ENCODE measurements at places on chromosomes 2 and 18. TPM values are rescaled to one million over a fixed set of nuclear protein-coding genes. Genes with fewer than 3 reads are reported as not detected.

- H3K36me3 ChIP-seq, result no peaks in the 10 kb centered on the region
- H3K4me3 ChIP-seq, result no peak overlapping the region
- no peak overlapping the region for H3K27ac ChIP-seq
- no peak for DNase-seq
Observed at GRCh38 chr2:175834477-175834876, 167.6 kb downstream of the LNPK start.

GRCh38 chr2:137021763-137022162 is 256.4 kb downstream of the THSD7B start:
- H3K27me3 ChIP-seq, result peaks cover 8% of the 10 kb centered on the region
- no peak overlapping the region for H3K4me3 ChIP-seq
- no peak overlapping the region for H3K27ac ChIP-seq

DNA sequence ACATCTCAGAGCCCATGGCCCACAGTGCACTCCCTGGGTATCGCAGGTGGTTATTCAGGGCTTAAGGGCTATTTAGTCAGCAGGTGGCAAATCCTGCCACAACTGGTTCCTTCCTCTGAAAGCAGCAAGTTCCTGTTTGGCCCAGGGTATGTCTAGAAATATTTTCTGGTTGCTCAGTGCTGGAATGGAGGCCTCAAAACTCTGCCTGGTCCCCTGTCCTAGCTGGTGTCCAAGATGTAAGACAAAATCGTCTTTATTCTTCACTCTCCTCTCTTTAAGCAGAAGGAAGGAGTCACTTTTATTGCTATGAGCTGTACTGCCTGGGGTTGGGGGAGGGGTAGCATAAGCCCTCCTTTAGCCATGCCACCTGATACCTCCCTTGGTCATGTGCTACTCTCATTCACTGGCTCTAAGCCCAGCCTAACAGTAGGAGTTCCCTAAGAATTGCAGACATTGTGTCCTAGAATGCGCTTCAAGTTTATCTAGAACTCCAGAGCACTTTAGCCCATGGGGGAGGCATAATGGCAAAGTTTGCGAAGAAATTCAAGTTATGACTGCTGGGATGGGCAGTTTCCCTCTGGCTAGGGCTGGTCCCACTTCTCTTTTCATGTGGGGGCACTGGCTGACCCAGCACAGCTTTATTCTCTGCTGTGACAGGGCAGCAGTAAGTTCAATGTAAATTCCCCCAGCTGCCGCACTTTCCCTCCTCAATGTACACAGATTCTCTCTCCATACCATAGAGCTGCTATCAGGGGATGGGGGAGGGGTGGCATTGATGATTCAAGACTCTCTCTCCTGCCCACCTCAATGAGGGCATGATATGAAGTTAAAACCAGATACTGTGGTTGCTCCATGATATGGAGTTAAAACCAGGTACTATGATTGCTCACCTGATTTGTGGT is 27.1 kb upstream of the CWC22 start:
- peaks cover 5% of the 10 kb centered on the region for H3K27me3 ChIP-seq
- DNase-seq, result peak; percentile 11
- peaks cover 18% of the 10 kb centered on the region for H3K4me1 ChIP-seq
- peaks cover 10% of the 10 kb centered on the region for H3K36me3 ChIP-seq
- H3K27ac ChIP-seq, result no peak overlapping the region
- H3K4me3 ChIP-seq, result no peak overlapping the region

- no peak for DNase-seq
- no peaks in the 10 kb centered on the region for H3K27me3 ChIP-seq
- no peak overlapping the region for H3K4me3 ChIP-seq
- H3K4me1 ChIP-seq, result peaks cover 32% of the 10 kb centered on the region
- H3K27ac ChIP-seq, result no peak overlapping the region
- no peaks in the 10 kb centered on the region for H3K36me3 ChIP-seq
Observed at GRCh38 chr2:128399690-128400291, 81.1 kb upstream of the HS6ST1 start.

DNA sequence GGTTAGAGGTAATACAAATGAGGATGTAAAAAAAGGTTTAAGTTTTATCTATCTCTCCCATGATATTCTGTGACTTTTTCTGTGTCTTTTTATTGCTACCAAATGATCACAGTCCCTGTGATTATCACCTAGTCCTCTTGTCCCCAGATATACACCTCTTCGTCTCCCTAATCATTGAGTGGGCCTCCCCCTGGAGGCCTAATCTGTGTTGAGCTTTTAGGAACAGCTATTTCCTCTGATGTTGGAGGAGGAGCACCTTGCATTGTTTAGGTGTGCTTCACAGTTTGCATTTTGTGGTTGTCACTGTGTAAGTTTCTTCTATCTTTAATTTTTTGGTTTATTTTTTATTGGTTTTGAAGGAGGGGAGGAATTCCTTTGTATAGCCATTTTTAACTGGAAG is 33.3 kb downstream of the CCDC85A start:
- peaks cover 87% of the 10 kb centered on the region for H3K4me1 ChIP-seq
- H3K36me3 ChIP-seq, result peaks cover 45% of the 10 kb centered on the region
- H3K27ac ChIP-seq, result peak overlapping the region; percentile 44
- no peaks in the 10 kb centered on the region for H3K27me3 ChIP-seq

- H3K27me3 ChIP-seq, result no peaks in the 10 kb centered on the region
- no peak for DNase-seq
- no peaks in the 10 kb centered on the region for H3K4me1 ChIP-seq
- no peaks in the 10 kb centered on the region for H3K36me3 ChIP-seq
- no peak overlapping the region for H3K27ac ChIP-seq
Observed at GRCh38 chr2:118264232-118264990, 176.1 kb downstream of the INSIG2 start.

DNA sequence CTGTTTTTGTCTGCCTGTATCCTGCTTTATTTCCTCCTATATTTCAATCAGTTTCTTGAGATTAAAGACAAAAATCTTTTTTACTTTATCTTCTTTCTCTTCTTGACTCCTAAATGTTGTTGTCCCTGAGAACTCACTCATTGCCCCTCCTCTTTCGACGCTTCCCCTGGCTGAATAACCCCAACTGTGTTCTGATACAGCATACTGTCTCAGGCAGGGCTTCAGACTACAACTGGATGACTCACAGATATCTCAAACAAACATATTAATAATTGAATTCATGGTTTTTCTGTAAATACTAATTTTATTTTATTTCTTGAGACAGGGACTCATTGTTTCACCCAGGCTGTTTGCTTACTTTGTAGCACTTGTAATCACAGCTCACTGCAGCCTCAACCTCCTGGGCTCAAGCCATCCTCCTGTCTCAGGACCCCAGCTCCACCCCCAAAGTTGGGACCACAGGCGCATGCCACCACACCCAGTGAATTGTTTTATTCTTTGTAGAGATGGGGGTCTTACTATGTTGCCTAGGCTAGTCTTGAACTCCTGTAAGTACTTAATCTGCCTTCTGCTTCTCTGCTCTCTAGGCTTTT is 9.4 kb downstream of the ITGAV start:
- no peak overlapping the region for H3K27ac ChIP-seq
- no peak overlapping the region for H3K4me3 ChIP-seq
- DNase-seq, result no peak
- H3K27me3 ChIP-seq, result no peaks in the 10 kb centered on the region

DNA sequence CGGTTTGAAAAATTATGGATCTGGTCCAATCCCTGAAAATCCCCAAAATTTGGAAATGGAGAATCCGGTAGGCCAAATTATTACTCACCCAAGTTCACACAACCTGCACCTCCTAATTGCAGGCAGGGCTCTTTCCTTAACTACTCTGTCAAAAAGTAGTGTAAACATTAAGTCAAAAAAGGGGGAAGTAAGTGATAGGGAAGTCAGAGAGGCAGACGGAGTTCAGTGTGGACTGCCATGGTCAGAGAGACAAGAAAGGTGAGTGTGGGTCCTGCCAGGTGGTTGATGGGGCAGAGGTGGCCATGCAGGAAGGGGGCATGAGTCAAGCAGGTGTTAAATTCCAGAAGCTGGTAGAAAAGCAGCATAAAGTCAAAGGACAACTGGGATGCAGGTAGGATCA is 104.7 kb upstream of the STPG4 start:
- no peaks in the 10 kb centered on the region for H3K36me3 ChIP-seq
- no peak overlapping the region for H3K4me3 ChIP-seq
- DNase-seq, result no peak
- peaks cover 4% of the 10 kb centered on the region for H3K27me3 ChIP-seq
- no peak overlapping the region for H3K27ac ChIP-seq
- peaks cover 10% of the 10 kb centered on the region for H3K4me1 ChIP-seq

DNA sequence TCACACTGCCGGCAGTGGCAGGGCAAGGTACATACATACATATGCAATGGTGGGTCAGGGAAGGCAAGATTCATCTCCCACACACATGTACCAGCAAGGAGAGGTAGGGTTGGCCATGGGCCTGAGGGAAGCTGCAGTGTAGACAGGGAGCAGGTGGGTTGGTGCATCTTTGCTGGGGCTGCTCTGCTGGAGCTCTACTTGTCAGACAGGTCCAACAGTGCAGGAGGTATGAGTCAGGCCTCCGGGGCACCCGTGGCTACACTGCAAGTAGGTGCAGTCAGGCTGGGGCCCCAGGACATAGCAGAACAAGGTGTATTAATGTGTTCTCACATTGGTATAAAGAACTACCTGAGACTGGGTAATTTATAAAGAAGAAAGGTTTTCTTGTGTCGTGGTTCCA is 281.1 kb upstream of the COL3A1 start:
- H3K27me3 ChIP-seq, result no peaks in the 10 kb centered on the region
- peaks cover 21% of the 10 kb centered on the region for H3K4me1 ChIP-seq
- no peak overlapping the region for H3K4me3 ChIP-seq

GRCh38 chr2:45303417-45304202 is 294.4 kb upstream of the SIX2 start:
- H3K4me1 ChIP-seq, result no peaks in the 10 kb centered on the region
- no peak for DNase-seq
- H3K4me3 ChIP-seq, result no peak overlapping the region
- no peaks in the 10 kb centered on the region for H3K36me3 ChIP-seq
- H3K27me3 ChIP-seq, result peaks cover 47% of the 10 kb centered on the region

GRCh38 chr2:9037166-9037565 is 33.7 kb upstream of the MBOAT2 start:
- peaks cover 11% of the 10 kb centered on the region for H3K27me3 ChIP-seq
- H3K4me1 ChIP-seq, result peaks cover 37% of the 10 kb centered on the region
- no peak overlapping the region for H3K4me3 ChIP-seq
- DNase-seq, result no peak
- no peak overlapping the region for H3K27ac ChIP-seq
- peaks cover 24% of the 10 kb centered on the region for H3K36me3 ChIP-seq

- peaks cover 6% of the 10 kb centered on the region for H3K4me1 ChIP-seq
- DNase-seq, result no peak
- H3K36me3 ChIP-seq, result no peaks in the 10 kb centered on the region
- H3K27me3 ChIP-seq, result peaks cover 41% of the 10 kb centered on the region
Observed at GRCh38 chr2:110853516-110853915, 121.1 kb downstream of the ACOXL start.

DNA sequence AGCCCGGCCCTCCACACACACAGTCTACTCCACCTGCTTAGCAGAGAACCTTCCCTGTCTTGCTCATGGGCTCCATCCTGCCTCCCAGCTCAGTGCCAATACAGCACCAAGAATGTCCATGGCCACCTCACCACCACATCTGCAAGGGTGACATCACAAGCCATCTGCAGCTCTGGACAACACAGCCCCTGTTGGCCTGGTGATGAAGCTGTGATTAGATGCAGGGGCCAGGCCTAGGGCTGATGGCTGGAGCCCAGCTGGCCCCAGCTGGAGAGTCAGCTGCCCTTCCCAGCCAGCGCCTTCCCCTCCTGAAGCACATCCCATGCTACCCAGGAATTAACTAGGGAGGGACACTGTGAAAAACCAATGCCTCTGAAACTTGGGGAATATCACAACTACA is 91.1 kb downstream of the TTC32 start:
- no peaks in the 10 kb centered on the region for H3K36me3 ChIP-seq
- peaks cover 5% of the 10 kb centered on the region for H3K27me3 ChIP-seq
- H3K27ac ChIP-seq, result no peak overlapping the region
- DNase-seq, result no peak

DNA sequence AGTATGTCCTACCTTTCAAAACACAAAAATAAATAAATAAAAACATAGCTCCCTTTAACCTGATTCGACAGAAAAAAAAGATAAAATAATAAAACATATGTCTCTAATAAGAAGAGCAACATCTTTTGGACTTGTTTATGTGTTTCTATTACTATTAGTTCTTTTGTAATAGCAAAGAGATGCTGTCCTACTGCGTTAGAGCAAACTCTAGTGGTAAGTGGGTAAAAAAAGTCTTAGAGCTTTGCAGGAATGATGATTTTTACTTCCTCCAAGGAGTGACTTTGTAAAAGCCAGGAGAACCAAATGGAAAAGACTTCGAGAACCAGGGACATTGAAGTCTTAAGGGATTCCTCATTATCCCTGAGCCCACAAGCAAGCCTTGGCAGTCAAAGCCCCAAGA is 450.1 kb downstream of the METTL4 start:
- no peak overlapping the region for H3K4me3 ChIP-seq
- no peak for DNase-seq
- no peaks in the 10 kb centered on the region for H3K36me3 ChIP-seq
- H3K27me3 ChIP-seq, result peaks cover 8% of the 10 kb centered on the region
- H3K4me1 ChIP-seq, result no peaks in the 10 kb centered on the region

GRCh38 chr2:32902986-32903385 is 43.8 kb upstream of the LTBP1 start:
- H3K4me3 ChIP-seq, result no peak overlapping the region
- peaks cover 16% of the 10 kb centered on the region for H3K27me3 ChIP-seq
- no peak for DNase-seq

GRCh38 chr18:61554117-61554776 is 221.0 kb downstream of the CDH20 start:
- H3K27me3 ChIP-seq, result no peaks in the 10 kb centered on the region
- H3K36me3 ChIP-seq, result peaks cover 4% of the 10 kb centered on the region
- no peak for DNase-seq
- no peak overlapping the region for H3K27ac ChIP-seq
- H3K4me1 ChIP-seq, result peaks cover 13% of the 10 kb centered on the region

GRCh38 chr2:152047824-152048471 is 50.9 kb downstream of the CACNB4 start:
- no peak overlapping the region for H3K4me3 ChIP-seq
- H3K4me1 ChIP-seq, result no peaks in the 10 kb centered on the region
- no peak for DNase-seq
- H3K27ac ChIP-seq, result no peak overlapping the region
- H3K36me3 ChIP-seq, result no peaks in the 10 kb centered on the region

- H3K36me3 ChIP-seq, result peaks cover 3% of the 10 kb centered on the region
- no peak overlapping the region for H3K27ac ChIP-seq
- DNase-seq, result no peak
- H3K4me3 ChIP-seq, result no peak overlapping the region
- H3K4me1 ChIP-seq, result peaks cover 7% of the 10 kb centered on the region
- H3K27me3 ChIP-seq, result peaks cover 35% of the 10 kb centered on the region
Observed at GRCh38 chr2:95261602-95262001, 12.6 kb upstream of the PROM2 start.

- H3K27me3 ChIP-seq, result peaks cover 2% of the 10 kb centered on the region
- H3K4me1 ChIP-seq, result peaks cover 6% of the 10 kb centered on the region
- no peak overlapping the region for H3K4me3 ChIP-seq
- 0 out of 2 replicates have a peak, but pooled peaks cover 4% of the 10 kb centered on the region for H3K36me3 ChIP-seq
- DNase-seq, result no peak
Observed at GRCh38 chr2:205175831-205176230, 506.5 kb upstream of the NRP2 start.

DCC gene
- total RNA-seq, result not detected

LRRTM1 gene
- not detected for total RNA-seq

RND3 gene
- total RNA-seq, result 451 TPM

AQP12A gene
- not detected for total RNA-seq

GPBAR1 gene
- total RNA-seq, result not detected

REG3G gene
- not detected for total RNA-seq

RAB6C gene
- not detected for total RNA-seq

VAMP8 gene
- 0.37 TPM for total RNA-seq

ARHGAP28 gene
- total RNA-seq, result 0.74 TPM

IKZF2 gene
- total RNA-seq, result 7.4 TPM

SERPINB5 gene
- total RNA-seq, result not detected

TMEM169 gene
- 0.08 TPM for total RNA-seq

IL18R1 gene
- total RNA-seq, result not detected

CD207 gene
- not detected for total RNA-seq

DDX18 gene
- total RNA-seq, result 51.0 TPM

All from HFFc6 (cell line).